ENCODE measurements at places on chromosomes 13 and 19.

- DNase-seq: no peak
Measured at GRCh38 chr13:110907951-110908898, 6.6 kb downstream of the ANKRD10 start.

- DNase-seq: no peak
Measured at GRCh38 chr13:38180670-38181069, 169.0 kb upstream of the UFM1 start.

DNA sequence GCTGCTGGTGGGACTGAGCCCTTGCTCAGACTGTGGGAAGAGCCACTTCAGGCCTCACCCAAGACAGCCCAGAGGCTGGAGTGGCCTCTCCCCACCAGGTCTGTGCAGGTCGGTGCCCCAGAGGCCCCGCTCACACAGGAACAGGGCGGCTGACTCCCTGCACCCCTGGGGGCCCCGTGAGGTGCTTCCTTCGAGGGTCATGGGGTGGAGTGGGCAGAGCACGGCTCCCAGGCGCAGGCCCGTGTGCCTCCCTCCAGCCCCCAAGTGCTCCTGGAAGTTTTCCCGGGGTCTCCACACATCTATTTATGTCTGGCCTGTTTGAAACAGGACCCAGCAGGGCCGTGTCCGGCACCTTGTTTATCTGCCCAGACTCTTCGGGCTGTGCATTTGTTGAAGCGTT lies 9.5 kb upstream of the TMEM255B start:
- DNase-seq: no peak

GRCh38 chr19:39845172-39845571 lies 1.0 kb downstream of the FBL start:
- DNase-seq: no peak

DNA sequence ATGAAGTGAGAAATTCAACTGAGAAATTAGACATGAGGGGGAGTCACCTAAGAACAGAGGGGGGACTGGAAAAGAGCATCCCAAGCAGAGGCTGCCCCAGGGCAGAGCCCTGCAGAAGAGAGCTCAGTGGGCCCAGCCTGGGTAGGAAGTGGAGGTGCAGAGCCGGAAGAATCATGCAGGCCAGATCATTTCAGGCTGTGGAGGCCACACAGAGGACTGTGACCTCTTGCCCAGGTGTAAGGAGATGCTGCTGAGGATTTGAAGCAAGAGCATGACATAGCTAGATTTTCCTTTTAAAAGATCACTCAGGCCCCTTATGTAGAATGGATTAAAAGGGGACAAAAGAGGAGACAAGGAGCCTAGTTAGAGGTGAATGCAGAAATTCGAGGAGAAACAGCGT lies 63.9 kb upstream of the SPATA13 start:
- no peak for DNase-seq

DNA sequence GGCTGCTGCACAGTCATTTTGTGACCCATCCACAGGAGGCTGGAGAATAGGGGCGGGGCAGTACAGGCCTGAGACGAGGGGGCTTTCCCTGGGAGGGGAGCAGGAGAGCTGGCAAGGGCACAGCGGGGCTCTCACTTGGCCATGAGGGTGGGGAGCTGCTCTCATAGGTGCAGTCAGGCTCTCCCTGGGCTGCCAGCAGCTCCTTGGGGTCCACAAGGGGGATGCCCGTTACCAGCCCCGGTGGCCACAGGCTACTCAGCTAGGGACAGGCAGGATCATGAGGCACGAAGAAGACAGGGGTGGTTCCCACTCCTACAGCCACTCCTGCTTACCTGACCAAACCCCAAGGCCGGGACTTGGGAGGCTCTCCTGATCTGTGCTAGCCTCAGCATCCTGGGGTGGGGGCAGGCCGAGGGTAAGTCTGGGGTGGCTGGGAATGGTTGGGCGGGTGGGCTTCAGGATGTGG lies 16.5 kb downstream of the ARHGAP33 start:
- no peak for DNase-seq

- no peak for DNase-seq
Measured at GRCh38 chr13:55783841-55784240, 1356.9 kb upstream of the PRR20A start.

DNA sequence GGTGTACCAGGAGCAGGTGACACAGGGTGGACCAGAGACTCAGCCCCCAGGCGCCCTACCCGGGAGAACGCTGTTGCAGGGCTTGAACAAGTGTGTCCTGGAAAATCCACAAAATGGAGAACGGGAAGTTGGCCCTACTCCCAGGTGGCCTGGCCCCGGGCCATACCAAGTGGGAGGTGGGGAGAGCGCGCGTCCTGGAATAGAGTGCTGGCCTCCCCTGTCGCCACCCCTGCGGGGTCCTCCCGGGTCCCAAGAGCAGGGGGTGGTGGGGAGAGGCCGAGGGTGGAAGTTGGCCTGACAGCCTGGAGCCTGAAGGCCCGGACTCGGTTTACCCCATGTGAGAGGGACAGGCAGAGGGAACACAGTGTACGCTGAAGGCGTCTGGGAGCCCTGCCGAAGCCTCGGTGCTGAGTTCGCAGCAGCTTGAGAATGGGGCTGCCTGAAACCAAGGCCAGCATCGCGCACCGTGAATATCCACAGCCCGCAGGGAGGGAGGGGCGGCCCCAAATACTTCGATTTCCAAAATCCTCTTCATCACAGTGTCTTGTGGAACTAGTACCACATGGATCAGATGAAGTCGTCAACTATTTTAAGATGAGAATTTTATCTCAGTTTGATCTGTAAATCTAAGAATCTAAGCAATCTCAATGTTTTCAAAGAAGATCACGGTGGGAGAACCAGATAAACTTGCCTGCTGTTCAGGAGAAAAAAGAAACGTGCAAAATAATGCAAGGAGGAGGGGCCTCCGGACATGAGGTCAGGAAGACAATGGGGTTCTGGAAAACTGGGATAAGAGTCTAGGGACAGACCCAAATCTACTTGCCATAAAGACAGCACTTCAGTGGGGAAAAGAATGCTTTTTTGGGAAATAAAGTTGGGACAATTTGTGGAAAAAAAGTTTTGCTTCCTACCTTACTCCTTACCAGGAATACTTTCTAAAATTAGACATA lies 10.4 kb upstream of the KLF16 start:
- peak; percentile 77 for DNase-seq

DNA sequence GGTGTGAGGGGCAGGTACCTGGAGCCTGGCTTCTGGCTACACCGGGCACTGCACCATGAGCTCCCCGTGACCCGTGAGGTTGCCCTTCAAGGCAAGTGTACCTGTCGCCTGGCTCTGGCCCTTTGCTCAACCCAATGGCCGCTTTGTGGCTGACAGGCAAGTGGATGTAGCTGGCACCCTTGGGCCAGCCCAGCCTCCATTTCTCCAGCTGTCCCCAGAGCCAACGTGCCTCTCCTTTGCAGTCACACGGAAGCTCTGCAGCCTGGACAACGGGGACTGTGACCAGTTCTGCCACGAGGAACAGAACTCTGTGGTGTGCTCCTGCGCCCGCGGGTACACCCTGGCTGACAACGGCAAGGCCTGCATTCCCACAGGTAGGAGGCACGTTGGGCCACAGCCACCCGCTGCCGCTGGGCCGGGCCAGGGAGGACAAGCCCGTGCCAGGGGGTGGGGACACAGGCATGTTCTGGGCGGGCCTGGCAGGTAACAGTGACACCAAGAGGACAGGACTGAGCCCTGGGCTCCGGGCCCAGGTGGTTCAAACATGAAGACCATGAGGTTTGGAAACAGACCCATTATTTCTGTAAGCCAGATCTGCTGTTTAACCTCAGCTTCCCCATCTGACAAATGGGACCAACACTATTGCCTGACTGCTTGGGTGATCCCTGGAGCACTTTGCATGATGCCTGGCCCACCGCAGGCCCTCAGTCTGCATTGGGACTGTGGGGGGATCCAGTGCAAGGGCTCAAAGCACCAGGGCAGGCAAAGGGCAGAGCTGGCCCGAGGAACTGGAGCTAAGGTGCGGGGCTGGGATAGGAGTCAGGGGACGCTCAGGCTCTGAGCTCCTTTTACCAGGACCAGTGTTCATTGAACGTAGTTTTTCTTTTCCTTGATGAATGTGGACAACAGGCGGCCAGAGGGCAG lies 17.5 kb upstream of the PROZ start:
- no peak for DNase-seq

DNA sequence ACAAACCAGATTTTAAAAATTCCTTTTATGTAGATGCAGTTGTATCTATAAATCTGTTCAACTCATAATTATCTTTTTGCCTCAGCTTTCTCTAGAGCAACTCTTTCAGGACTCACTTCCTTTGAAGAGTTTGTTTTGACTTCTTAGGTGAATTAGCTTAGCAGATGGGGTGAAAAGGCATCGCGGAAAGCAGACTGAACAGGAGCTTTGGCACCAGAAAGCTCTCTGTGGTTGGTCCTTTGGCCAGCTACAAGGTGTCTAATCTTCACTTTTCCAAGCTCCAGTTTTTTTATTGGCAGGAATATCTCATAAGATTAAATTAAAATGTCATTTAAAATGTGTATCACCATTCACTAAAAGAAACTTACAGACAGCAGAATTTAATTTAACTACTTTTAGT lies 60.6 kb upstream of the KLF12 start:
- no peak for DNase-seq

DNA sequence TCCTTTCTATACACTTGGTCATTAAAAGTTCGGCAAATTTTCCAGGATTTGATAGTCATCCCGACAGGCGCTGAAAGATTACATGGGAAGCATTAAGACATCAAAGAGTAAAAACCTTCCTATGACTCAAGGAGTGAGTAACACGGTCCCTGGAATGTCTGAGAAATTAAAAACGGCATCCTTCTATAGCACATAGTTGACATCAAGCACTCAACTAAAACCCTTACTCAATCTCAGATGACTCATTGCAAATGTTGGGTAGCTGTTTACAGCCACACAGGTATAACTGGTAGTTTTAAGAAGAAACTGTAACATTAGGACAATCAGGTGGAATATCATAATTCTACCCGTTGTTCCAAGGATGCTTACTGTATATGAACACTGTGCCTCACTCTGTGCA lies 6.4 kb upstream of the LGALS13 start:
- DNase-seq: no peak

DNA sequence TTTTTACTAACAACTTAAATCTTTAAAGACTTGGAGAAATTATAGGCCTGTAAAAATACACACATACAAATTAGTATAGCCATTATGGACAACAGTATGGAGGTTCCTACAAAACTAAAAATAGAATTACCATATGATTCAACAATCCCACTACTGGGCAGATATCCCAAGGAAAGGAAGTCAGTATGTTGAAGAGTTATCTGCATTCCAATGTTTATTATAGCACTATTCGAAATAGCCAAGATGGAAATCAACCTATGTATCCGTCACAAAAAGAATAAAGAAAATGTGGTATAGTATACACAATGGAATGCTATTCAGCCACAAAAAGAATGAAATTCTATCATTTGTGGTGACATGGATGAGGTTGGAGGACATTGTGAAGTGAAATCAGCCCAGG lies 37.2 kb downstream of the SLITRK1 start:
- DNase-seq: no peak

GRCh38 chr13:111957913-111958450 lies 109.0 kb upstream of the SOX1 start:
- no peak for DNase-seq

DNA sequence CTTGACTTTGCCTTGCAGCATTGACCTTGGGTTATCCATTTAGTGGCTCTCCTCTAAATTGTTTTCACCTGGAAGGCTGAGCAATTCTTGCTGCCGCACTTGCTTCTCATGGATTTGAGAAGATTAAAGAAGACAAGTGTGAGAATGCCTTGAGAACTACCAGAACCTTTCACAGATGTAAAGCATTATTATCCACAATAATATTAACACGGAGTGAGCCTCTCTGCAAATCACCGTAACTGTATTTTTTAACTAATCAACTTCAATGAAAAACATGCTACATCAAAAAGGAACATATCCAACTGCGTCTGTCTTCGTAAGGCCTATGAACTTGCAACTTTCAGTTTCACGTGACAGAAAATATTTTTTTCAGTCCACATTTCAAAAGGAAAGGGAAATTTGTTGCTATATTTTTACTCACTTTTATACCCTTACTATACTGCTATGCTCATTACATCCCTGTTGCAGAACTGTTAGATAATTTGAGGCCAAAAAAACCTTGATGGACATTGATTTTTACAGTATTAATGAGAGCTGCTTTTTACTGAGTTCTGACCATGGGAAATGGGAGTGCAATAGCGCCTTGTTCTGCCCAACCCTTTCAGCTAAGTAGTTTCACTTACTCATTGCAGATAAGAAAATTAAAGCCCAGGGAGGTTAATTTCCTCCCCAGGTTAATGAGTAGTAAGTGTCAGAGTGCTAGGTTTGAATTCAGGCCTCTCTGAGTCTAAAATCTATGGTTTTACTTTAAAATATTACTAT lies 93.8 kb upstream of the RAP2A start:
- no peak for DNase-seq

- no peak for DNase-seq
Measured at GRCh38 chr13:49022472-49023144, 46.9 kb downstream of the FNDC3A start.

- no peak for DNase-seq
Measured at GRCh38 chr13:107743100-107743499, 472.2 kb downstream of the LIG4 start.

DNA sequence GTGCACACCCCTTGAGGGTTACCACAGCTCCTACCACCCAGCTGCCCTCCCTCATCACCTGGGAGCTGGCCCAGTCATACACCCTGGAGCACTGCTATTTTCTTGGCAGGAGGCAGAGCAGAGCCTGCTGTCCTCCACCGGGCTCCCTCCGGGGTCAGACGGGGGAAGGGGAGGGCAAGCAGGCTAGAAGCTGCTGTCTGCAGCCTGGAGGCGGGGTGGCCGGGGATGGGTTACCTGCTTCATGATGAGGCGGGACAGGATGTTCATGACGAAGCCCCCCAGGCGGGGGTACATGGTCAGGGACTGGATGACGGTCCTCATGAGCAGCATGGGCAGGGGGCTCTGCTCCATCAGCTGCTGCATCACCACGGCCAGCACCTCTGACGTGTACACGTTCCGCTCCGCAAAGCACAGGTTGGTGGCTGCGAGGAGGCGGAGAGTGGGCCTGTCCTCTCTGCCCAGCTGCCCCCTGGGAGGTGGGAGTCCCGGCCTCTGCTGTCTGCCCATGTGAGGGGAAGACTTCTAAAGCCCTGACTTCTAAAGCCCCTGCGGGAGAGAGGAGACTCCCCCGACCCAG lies 2.7 kb upstream of the RSPH6A start:
- DNase-seq: no peak

GRCh38 chr19:51356159-51356801 lies 9.9 kb downstream of the ETFB start:
- DNase-seq: no peak

- DNase-seq: no peak
Measured at GRCh38 chr19:1045247-1045603, 5.3 kb downstream of the ABCA7 start.
